Trophoblast cell (in vitro differentiated cells and primary cell): ENCODE measurements at places on chromosomes 4 and X.
A peak's percentile ranks its signal among the peaks of the same experiment; 100 is the strongest.

DNA sequence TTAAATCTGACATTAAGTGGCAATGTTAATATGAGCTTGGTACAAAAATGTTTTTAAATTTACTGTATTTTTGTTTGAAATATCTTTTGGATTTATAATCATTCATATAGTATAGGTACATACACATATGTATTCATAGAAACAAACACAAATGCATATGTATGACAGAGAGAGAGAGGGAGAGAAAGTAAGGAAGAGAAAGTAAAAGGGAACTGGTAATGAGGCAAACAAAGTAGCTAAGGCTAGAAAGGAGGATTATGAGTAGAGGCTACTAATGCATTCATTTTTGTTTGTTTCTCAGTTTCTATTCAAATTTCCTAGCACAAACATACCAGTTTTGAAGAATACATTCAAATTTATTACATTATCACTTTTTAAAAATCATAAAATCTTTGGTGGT, 132.4 kb downstream of the GLRA3 start:
- no peak for DNase-seq

- DNase-seq = no peak
Observed at GRCh38 chr4:100630341-100630740, 112.5 kb upstream of the EMCN start.

DNA sequence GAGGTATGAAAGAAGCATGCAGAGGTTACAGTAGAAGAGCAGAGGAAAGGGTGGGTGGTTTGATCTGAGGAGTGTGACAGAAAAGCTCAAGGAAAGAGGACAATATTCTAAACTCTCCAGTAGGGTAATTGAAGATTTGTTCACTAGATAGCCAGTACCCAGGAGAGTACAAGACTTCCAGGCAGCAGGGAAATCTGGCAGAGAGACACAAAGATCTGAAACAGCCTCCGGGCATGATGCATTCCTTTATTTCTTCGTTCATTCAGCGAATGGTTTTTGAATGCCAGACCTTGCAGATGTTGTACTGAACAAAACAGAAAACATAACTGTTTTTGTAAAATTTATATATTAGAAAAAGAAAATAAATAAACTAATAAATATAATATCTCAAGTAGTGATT, 766.6 kb downstream of the FAT4 start:
- DNase-seq = peak; percentile 3

- DNase-seq = no peak
Observed at GRCh38 chrX:46645614-46646013, 72.0 kb downstream of the CHST7 start.

- peak; percentile 91 for DNase-seq
Observed at GRCh38 chr4:164408831-164409230, 345.1 kb upstream of the SMIM31 start.

DNA sequence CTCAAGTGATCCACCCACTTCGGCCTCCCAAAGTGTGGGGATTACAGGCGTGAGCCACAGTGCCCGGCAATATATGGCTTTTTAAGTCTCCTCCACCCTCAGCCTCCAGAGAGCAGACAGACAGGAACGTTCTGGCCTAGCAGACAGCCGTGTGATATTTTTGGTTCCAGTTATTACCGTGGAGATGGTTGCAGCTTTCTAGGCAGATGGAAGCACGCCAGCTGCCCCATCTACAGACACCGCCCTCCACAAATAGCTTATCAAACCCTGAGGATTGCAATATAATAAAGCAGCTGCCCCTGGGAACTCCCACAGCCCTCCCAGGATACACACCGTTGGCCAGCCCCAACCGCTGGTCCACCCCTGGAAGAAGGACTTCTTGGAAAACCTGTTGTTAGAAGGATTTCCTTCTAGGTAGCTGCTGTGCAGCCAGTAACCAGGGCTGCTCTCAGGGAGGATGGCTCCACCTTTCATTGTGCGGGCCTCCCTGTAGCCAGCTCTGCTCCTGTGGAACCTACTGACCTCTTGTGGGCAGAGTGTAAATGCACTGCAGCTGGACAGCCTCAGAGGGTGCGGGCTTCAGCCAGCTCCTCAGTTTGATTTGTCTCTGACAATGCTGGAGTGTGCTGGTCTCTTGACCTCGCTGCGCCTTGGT, 44.0 kb downstream of the SLC25A5 start:
- peak; percentile 77 for DNase-seq

GRCh38 chr4:2102045-2102883, 43.1 kb downstream of the NAT8L start:
- DNase-seq = no peak

DNA sequence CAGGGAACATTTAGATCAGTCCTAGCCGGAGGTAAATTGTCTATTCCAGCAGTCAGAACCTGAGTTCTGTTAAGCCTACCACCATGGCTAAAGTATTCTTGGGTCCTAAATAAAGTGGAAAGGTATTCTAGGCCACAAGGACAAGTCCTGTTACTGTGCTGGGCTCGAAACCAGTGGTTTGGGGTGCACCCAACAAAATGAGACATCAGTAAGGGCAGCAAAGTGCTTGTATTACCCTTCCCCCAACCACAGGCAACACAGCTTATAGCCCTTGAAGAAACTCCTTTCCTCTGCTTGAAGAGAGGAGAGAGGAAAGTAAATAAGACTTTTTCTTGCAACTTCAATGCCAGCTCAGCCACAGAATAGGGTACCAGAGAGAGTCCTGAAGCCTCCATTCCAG, 1345.6 kb downstream of the PCDH18 start:
- no peak for DNase-seq

DNA sequence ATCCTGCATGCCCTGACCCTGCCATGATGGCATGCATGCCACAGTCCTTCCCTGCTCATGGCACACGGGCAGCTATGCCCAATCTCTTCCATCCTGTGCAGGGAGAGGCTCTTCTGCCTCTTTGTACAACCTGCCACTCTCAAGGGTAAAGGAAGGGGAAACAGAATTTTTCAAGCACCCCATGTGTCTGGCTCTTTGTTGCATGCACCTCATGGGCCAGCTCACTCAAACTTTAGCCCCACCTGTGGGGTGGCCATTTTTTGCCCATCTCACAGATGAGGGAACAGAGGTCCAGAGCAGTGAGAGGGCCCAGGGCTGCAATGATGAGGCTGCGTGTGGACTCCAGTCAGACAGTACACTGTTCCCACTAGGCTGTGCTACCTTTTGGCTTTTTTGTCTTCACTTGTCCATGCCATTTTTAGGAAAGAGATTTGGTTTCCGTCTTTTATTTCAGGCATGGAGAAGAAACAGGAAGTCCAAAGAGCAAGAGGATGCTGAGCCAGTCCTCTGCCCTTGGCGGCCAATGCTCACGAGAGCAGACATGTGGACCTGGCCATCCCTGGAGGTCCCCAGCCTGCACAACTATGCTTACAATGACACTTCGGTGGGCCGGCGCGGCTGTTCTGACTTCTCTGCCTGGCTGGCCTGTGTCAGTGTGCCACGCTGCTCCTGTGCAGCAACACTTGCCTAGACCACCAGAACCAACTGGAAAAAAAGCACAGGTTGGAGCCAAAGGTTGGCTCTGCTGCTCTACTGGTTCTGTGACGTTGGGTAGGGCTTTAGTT, 45.6 kb downstream of the NSG1 start:
- no peak for DNase-seq

- DNase-seq = peak; percentile 18
Observed at GRCh38 chrX:148878371-148878770, 378.0 kb downstream of the AFF2 start.

DNA sequence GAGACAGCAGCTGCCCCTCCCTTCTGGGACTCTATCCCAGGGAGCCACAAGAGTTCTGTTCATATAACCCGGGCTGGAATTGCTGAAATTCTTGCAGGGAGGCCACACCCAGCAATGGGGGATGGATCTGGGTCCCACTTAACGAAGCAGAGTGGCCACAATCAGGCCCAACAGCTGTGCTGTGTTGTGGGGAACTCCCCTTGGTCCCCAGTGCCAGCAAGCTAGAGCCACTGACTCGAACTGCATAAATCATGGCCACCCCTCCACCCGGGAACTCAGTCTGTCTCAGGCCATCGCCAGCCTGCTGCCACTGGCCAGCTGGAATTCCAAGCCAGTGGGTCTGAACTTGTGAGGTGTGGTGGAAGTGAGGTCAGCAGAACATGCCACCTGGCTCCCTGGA, 111.1 kb downstream of the KLF8 start:
- DNase-seq = no peak

DNA sequence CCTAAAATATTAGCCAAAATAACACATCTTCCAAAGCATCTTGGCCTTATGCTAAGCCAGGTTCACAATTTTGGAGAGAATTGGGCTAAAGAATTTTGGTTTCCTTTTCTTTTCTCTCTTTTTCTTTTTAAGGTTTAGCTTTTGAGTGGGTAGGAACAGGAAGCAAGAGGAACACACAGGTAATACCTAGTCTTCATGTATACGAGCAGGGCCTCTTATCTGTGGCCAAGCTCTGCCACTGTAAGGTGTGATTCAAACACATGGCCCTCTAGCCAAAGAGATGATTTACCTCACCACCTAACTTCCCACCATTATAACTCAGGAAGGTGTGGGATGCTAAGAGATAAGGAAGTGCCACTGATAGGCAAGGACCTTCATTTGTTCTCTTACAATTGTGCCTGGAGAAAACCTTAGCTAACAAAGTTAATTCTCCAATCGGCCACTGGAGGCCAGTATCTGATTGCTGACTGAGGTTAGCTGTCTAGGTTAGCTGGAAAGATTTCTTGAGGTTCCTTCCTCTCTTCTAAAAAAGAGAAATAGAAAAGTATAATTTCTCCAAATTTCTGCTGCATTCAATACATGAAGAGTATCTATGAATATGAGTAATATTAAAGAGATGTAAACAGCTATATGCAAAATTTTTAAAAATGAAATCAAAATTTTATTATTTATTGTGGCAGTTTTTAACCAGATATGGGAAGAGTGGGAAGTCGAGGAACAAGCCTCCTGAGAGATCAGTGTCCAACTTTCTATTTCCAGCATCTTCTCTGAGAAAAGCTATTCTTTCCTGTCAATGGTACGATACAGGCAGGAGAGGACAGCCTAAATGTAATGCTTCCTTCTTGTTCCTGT, 30.1 kb upstream of the BBS7 start:
- DNase-seq = peak; percentile 58

- no peak for DNase-seq
Observed at GRCh38 chrX:141320801-141321200, 78.5 kb upstream of the SPANXC start.

GRCh38 chrX:41449615-41450014, 2.5 kb downstream of the NYX start:
- peak; percentile 33 for DNase-seq

GRCh38 chrX:140709421-140709846, at the start of gene LINC00632:
TSS of gene LINC00632 (plus strand) at chrX:140709759.
- DNase-seq = no peak

GRCh38 chr4:156931267-156931666, 40.3 kb downstream of the PDGFC start:
- peak; percentile 73 for DNase-seq

DNA sequence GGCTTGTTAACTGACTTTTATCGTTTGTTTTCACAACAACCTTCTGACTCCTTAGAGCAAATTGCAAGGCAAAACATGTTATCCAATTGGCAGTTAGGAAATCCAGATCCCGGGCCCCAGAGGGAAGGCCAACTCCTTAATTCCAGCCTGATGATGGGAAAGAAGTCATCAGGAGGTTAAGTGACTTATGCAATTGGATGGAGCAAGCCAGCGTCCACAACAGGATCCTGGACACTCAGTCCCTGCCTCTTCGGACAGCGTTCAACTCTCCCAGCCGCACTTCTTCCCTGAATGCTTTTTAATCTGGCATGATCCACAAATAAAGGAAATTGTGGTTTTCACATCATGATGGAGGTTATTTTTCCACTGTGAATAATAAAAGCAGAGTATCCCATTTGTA, 310.1 kb downstream of the RAB28 start:
- no peak for DNase-seq

DNA sequence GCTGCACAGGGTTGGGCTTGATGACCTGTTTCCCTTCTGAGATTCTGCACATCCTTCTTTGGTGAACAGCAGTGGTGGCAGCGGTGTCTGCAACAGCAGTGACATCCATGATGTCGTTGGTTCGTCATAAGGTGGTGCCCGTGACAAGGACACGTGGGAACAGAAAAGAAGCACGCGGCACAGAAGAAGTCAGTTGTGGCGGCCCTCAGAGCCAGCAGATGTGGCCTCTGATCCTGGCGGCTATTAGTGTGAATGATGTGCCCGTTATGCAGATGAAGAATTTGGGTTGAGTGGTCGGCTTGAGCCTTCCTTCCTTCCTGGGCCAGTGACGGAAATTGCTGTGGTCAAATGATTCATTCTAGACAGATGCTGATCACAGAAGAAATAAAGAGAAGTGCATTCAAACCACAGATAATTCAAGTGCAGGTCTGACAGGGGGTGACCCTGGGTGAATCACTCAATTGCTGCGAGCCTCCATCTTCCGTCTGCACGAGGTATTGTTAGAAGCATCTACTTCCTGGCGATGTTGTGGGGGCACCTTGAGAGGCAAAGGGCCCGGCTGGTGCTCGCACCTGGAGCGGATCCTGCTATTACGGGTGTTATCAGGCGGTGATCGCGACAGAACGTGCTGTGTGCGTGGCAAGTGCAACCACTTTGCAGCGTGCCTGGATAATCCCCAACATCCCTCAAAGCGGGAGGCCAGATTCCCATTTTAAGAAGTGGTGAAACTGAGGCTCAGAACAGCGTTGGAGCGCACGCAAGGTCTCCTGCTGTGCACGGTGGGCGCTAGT, 215.2 kb upstream of the PSAPL1 start:
- DNase-seq = peak; percentile 29

DNA sequence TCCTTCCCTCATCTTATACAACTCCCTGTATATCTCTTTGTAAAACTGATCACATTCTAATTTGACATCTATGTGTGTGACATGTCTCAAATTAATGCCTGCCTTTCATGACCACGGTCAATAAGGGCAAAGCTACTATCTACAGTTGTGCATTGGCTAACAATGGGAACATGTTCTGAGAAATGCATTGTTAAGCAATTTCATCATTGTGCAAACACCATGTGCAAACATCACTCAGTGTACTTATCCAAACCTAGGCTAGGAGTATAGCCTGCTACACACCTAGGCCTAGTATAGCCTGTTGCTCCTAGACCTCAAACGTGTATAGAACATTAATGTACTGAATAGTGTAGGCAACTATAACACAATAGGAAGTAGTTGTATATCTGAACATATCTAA, 95.0 kb downstream of the BANK1 start:
- peak; percentile 37 for DNase-seq

GRCh38 chr4:8747467-8748235, 124.0 kb downstream of the HMX1 start:
- no peak for DNase-seq

DNA sequence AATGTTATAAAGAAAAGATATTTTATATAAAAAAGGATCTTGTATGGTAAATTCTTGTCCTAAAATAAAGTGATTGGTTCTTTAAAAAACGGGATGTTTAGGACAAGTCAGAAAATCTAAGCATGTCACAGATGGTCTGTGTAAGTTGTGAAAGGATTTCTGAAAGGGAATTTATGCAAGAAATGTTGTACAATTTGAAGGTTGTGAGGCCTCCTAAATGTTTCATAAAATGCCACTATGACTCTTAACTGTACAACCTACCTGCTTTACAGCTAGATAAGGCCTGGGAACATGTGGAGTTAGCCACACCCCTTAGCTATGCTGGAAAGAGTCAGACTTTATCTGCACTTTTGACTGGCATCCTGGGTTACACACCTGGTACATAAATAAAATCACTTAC, 951.5 kb upstream of the POU3F4 start:
- DNase-seq = no peak
